ENCODE measurements at places on chromosomes 6 and 20.

- no peak for DNase-seq
Measured at GRCh38 chr20:49510562-49511122, 28.2 kb upstream of the KCNB1 start.

- DNase-seq, result no peak
Measured at GRCh38 chr20:5654557-5654956, 95.6 kb upstream of the SHLD1 start.

- no peak for DNase-seq
Measured at GRCh38 chr20:18055261-18055660, 2.5 kb downstream of the OVOL2 start.

- no peak for DNase-seq
Measured at GRCh38 chr6:88120635-88121034, 45.5 kb downstream of the CNR1 start.

DNA sequence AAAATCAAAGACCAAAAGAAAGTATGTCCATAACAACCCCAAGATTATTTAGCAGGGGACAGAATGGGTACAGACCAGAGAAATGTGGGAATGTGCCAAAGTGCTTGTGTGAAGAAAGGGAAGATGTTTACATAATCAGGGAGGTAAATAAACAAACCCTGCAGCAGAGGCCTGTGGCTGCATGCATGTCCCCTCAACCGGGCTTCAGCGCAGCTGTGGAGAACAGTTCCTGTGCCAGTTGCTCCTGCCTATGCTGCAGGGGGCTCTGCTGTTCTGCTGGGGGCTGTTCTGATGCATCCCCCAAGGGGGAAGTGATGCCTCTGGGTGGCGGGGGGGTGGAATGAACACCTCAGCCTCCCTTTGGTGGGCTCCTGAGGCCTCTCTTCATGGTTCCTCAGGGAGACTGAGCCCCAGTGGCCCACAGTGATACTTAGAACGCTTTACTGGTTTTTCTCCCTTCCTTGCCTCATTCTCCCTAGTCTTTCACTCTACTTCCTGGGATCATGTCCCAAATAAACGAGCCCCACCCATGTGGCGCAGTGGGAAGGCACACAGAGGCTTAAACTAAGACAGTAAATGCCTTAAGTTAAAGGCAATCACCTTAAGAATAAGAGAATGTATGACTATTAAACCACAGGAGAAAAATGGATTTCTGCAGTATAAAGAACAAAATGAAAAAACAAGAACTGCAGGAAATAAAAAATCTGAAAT lies 23.0 kb downstream of the RAB23 start:
- no peak for DNase-seq

DNA sequence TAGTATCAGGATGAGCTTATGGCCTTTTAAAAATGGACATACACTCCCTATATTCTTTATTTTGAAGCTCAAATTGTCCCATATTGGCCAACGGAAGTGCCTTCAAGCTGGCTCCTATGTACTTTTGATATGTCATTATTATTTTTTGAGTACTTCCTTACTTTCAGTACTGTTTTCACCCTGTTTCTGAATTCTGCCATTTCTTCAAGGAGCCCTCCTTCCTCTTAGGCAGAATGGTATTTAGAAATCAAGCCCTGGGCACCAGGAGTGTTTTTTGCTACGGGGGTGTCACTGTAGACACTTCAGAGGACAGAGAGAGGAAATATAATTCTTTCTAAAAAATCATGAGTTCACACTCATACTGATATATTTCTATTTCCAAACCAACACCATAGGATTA lies 5.5 kb upstream of the MYLK4 start:
- DNase-seq, result no peak

DNA sequence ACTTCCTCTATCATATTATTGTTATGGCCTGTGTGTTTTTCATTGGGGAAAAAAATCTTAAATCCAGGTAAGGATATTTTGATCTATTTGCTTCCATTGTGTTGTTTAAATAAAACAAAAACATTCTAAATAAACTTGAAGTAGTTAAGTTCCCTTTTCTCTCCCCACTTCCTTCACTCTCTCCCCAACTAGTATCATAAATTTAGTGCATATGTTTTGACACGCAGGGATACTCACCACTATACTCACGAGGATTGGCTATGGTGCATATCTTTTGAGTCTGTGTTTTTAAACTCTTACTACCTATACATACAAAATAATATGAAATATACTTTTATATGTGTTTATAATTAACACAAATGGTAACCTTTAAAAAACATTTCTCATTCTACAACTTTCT lies 5.2 kb downstream of the TTLL9 start:
- no peak for DNase-seq

GRCh38 chr6:44270526-44271405 lies 516 bp downstream of the TMEM151B start:
- no peak for DNase-seq

- DNase-seq, result no peak
Measured at GRCh38 chr6:130189531-130190397, 33.0 kb downstream of the SAMD3 start.

GRCh38 chr6:148345176-148345575 lies 2.5 kb downstream of the SASH1 start:
- no peak for DNase-seq

DNA sequence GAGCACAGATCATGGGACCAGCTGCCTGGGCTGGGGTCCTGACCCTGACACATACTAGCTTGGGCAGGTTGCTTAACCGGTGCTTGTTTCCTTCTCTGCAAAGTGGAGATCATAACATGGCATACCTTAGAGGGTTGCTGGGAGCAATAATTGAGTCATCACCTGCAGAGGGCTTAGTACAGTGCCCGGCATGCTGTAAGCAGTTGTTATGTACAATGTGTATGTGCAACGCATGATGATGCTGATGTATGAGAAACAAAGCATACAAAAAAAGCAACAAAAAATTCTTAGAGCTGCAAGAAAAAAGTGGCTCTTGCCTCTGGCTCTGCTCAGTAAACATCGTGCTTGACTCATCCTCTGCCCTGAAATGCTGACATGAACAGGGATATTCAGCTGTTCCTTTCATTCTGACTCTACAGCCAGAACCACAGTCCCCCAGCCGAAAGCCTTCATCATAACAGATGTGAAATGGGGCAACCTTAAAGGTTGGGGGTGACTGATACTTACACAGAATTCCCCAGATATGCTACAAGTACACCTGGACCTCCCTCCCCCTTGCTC lies 91.7 kb downstream of the CLIC5 start:
- DNase-seq, result no peak

DNA sequence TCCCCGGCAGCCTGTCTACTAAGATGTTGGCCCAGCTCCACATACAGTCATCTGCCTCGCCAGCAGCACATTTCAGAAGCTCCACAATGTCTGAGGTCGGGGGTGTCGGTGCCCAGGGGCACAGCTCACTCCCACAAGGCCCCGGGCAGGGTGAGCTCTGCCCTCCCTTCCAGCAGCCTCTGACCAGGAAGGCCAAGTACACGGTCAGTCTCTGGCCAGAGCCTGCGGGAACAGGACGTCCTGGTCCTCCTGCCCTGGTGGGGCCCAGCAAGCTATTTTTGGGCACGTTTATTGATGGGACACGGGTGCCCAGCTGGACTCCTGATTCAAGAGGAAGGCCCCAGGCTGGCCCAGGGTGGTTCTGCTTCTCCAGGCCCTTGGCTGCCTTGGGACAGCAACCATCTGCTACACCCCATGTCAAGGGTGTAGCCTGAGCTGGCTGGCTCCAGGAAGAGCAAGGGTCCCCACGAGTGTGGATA lies 114.9 kb upstream of the PTPN1 start:
- DNase-seq, result no peak

GRCh38 chr6:126947070-126947469 lies 171.4 kb upstream of the RSPO3 start:
- no peak for DNase-seq

DNA sequence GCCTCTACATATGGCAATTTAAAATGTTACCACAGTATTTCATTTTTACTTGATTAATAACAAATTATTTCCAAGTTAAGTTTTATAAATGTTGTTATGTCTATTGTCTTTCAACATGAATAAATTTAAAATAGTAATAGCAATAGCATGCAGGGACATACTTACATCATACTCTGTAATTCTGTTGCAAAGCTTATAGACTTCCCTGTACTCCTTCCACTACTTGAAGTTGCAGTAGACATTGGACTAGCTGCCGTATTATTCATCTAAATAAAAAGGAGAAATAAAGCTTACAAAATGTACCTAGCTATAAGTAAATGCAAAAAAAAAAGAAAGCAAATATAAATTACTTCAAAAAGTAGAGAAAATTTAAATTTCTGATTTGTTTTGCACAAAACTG lies 12.7 kb downstream of the SUPT3H start:
- no peak for DNase-seq

GRCh38 chr6:29130644-29131043 lies 22.8 kb downstream of the OR2J3 start:
- no peak for DNase-seq

DNA sequence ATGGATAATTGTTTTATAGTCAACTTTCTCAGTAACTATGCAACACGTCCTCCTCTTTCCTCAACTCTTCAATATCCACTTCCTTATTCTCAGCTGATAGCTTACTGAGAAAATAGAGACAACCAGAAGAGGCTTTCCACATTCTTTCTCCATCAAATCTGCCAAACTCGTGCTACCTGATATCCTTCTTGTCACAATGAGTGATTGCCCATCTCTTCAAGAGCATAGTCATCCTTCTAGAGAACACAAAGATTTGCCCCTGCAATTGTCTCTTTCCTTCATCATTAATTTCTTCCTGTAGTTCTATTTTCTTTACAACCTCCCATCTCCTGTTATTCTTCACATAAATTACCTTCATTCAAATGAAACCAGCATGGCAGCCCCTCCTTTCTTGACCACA lies 75.9 kb upstream of the RGS17 start:
- no peak for DNase-seq

- peak; percentile 60 for DNase-seq
Measured at GRCh38 chr20:33812152-33812849, 1.2 kb downstream of the CHMP4B start.

- DNase-seq, result no peak
Measured at GRCh38 chr20:62918147-62918546, 8.2 kb downstream of the DIDO1 start.

DNA sequence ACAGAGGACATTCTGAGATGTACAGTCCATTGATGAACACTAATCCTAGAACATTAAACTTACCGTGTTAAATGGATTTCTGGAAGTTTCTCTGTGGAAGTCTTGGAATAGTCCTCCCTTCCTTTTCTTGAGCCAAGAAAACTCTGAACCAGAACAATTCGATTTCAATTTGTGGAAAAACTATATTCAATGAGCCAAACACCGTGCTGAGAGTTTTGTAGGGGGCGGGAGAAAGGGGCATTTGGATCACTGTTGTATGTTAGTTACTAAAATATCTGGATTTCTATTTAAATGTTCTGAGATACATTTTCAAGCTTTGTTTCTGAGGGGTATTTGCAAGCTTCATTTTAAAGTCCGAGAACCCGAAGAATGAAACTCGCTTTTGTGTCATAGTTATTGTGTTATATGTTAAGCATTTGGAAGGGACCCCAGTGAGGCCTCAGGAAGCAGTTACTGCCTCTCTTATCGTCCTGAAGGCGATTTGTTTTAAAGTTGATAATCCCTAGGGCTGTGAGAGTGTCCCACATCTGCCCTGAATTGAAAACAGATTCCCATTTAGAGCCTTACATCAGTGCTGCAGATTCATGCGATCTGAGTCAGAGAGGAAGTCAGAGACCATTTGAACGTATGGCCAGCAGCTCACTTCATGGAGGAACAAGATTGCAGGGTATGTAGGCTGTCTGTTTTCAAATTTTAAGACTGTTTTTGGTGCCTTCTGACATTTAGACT lies 70.8 kb upstream of the SASH1 start:
- DNase-seq, result no peak

- no peak for DNase-seq
Measured at GRCh38 chr6:89045576-89045975, 35.0 kb upstream of the PNRC1 start.

GRCh38 chr6:35687658-35688604 lies 784 bp downstream of the FKBP5 start:
- peak; percentile 75 for DNase-seq

DNA sequence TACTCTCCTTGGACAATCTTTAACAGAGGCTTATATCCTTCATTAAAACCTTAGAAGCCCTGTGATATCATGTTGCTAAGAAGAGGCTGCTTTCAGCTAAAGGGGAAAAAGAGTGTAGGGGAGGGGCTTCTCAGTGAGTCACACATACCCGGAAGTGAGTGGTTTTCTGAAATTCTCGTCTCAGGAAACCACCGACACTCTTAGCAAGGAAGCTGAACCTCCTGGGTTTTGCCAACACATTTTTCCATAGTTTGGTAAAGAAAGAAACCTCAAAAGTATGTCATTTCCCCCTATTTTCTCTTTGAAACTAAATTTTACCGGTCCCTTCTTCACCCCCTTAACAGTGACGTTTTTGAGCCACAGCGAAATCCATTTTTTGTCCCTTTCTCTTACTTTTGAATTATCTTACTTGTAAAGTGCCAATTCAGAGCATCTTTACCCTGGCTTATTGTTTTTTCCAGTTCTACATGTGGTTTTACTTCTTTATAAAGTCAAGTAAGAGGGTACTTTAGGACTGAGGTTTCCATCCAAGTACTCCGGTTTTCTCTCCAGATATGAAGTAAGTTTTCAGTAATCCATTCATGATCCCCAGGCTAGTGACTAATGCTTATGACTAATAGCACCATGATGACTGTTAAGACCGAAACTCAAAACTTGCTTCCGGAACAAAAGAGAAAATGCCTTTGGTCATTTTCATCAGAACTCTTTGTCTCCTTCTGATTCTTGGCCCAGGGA lies 219.3 kb downstream of the ARHGAP18 start:
- peak; percentile 81 for DNase-seq

DNA sequence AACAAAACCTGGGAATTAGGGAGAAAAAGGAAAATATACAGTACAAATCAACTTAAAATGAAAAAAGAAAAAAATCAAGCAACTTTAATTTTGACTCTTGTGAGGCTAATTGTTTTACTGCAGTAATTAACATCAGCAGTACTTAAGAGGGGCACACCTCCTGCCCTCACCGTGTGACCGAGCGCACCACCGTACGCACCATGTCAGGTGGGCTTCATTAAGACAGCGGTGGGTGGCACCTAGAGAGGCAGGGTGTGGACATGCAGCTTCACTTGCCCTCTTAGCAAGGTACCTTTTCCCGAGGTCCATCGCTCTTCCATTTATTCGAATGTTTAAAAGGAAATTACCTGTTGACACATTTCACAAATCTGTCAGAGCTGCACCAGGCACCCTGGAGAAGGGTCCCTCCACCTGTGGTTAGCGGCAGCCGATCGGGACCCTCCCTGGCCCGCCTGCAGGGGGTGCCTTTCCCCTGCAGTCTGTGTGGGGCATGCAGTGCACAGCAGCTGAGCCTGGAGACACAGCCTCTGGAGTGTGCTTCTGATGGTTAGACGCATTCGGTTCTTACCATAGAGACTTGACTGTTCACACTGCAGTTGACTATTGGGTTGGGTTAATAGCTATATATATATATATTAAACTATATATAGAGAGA lies 184.1 kb downstream of the TMEM242 start:
- peak; percentile 14 for DNase-seq

- DNase-seq, result no peak
Measured at GRCh38 chr6:147561726-147562125, 53.2 kb downstream of the SAMD5 start.

GRCh38 chr6:56757588-56757984 lies 114.9 kb upstream of the DST start:
- peak; percentile 52 for DNase-seq

Measured in hematopoietic multipotent progenitor cell treated with erythropoietin and hydrocortisone succinate and interleukin-3 and kit ligand, for 6 days (in vitro differentiated cells).